NCI-H2081 (cell line): ENCODE measurements at places on chromosomes 7 and 10.

GRCh38 chr7:131568510-131568909 is 12.1 kb upstream of the PODXL start:
- DNase-seq = no peak

DNA sequence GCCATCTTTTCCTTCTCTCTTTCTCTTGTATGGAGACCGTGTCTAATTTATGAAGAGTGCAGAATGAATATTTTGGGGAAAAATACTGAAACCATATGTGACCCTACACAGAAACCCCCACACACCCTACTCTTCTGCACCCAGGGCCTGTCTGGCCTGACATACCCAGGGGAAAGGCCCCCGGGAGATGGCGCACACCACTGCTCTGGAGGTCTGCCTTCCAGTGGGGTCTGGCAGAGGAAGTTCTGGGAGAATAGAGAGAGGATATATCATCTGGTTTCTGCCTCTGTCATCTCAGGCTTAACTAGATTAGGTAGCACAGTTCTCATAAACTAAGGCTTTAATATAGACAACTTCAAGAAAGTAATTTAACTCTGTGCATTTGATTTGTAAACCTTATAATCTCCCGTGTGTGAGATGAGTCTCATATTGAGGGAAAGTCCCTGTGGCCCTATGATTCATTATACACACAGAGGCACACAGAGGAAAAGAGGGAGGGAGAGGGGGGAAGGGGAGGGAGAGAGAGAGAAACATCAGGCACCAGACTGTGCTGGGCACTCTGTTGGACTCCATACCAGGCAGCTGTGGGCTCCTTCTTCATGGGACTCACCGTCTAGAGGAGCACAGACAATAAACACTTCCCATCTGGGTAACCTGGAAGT is 123.3 kb downstream of the AOAH start:
- no peak for DNase-seq

GRCh38 chr10:130921911-130922440 is 389.5 kb downstream of the TCERG1L start:
- no peak for DNase-seq

- DNase-seq = no peak
These were observed 118.5 kb downstream of the OAT start for GRCh38 chr10:124300224-124300623.

- no peak for DNase-seq
These were observed 35.6 kb downstream of the DOCK1 start for GRCh38 chr10:126940670-126941310.

DNA sequence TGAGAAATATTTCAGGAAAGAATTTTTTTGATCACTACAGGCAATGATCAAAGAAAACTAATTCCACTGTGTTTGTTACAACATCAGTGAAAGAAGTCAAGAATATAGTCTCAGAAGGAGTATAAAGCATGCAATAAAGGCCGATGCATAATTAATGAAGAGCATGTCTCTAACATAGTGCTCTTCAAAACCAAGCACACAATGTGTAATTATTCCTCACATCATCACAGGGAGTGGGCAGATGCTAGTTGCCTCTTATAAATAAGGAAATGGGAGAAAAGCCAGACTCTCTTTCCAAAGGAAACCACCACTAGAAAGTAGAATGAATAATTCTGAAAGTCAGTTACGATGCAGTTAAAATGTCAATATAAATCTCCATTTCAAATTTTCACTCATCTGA is 220.1 kb downstream of the TEX36 start:
- DNase-seq = peak; percentile 3

DNA sequence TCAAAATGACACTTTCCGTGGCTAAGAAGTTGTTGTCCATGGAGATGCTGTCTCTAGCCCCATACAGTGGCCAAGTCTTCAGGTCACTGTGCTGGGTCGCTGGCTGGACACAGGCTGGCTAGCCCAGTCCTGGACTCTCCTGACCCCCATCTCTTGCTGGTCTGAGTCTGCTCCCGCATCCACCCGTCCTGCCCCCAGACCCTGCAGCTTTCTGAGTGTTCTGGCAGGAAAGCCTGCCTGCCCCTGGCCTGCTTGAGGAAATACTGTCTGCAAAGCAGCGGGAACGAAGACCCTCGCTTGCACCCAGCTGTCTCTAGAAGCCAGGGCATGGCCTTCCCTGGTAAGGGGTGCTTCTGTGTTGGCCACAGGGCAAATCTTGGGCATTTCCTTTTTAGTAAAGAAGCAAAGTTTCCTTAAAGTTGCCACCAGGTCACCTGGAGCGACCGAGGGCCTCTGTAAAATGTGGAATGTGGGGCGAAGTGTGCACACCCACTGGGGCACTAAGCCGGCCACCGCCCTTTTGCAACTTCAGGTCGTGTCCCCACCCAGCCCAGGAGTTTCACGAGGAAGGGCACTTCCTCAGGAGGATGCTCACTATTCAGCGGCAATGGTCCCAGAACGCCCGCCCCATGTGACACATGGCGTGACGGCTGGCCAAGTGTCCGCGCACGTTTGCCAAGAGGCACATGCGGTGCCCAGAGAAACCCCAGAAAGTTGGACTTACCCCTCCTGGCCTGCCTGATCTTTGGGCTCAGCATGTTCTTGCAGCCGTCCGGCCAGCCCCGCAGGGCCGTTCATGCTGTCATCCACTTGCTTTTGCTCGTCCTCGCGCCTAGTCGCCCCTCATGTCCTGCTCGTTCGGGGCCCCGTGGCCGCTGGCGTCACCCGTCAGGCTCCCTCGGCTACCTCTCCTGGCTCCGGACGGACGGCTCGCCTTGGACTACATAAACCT is 558 bp downstream of the ARHGAP22 start:
- DNase-seq = no peak
